ENCODE measurements at places on chromosomes 7 and 10.

DNA sequence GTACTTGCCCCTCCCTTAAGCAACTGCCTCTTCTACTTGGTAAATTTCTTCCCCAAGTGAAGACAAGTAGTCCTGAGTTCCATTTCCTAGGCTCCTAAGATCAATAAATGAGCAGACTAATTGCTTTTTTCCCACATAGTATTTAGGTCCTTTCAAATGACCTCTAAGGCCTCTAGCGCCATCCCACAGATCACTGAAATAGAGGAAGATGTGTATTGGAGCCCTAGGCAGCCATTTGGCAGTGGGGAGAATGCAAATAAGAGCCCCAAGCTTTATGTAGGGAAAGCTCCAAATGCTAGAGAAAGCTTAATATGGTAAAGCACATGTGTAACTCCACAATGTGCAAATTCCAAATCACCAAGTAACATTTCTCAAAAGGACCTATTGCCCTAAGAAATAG is 316.5 kb upstream of the PHF14 start:
- no peak for DNase-seq

DNA sequence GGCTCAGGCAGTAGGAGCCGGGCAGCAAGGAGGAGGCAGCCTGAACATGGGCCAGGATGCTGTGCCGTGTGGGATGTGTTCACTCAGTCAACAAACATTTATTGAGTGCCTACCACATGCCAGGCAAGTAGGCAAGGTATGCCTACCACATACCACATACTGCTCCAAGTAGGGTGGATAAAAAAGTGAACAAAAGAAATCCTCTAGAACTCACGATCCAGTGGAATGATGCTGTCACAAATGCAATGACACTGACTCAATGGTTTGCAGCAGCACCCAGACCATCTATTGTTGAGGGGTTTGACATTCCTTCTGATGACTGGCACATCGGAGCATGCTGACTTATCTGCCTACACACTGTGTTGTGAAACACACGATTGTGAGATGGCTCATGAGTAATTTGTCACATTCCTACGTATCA is 413.5 kb downstream of the NRG3 start:
- DNase-seq, result no peak

DNA sequence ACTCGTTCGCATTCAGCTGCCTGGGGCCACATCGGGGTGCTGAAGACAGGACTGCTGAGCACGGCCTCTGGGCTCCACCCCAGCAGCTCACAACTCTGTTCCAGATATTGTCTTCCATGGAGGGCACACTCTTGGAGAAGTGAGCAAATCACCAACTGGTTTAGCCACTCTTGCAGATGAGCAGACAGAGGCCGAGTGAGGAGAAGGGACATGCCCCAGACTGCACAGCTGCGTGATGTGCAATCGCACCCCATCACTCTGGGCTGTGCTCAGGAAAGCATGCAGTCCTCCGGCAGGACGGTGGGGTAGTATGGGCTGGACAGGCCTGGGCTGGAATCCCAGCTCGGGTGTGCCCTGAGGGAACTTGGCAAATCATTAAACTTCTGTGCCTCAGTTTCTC is 111.6 kb downstream of the FAM53B start:
- no peak for DNase-seq

GRCh38 chr7:106767078-106767477 is 98.0 kb upstream of the PIK3CG start:
- DNase-seq, result no peak

DNA sequence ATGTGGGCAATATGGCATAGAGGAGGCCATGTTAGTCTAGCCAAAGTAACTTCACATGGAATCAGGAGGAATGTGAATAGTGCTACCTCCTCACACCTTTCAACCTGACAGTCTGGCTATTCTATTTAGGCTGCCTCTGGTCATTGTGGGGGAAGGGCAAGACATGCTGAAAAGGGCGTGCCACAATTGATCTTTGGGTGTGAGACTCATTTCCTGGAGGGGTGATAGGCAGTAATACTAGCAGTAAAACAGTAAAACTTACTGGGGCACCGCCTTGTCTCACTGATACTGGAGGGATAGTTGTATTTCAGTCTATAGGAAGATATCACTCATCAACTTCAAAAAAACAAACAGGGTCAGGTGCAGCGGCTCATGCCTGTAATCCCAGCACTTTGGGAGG is 88.7 kb downstream of the TMEM168 start:
- no peak for DNase-seq

GRCh38 chr7:143456992-143457793 is 13.9 kb downstream of the TAS2R60 start:
- no peak for DNase-seq

- no peak for DNase-seq
Observed at GRCh38 chr7:142365410-142365842, 107.6 kb upstream of the PRSS58 start.

DNA sequence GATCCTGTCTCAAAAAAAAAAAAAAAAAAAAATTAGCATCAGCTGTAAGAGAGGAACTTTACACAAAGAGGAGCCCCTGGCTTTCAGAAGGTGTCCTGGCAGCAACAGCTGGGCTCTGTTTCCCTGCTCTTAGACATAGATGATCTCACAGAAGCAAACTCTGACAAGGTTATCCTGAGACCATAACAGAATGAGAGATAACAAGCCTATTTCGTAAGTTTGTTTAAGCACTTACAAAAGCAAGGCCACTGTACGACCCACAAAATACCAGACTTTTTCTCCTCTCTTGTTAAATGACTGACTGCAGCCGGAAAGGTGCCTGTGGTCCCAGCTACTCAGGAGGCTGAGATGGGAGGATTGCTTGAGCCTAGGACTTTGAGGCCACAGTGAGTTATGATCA is 33.3 kb upstream of the OTUD1 start:
- DNase-seq, result no peak

DNA sequence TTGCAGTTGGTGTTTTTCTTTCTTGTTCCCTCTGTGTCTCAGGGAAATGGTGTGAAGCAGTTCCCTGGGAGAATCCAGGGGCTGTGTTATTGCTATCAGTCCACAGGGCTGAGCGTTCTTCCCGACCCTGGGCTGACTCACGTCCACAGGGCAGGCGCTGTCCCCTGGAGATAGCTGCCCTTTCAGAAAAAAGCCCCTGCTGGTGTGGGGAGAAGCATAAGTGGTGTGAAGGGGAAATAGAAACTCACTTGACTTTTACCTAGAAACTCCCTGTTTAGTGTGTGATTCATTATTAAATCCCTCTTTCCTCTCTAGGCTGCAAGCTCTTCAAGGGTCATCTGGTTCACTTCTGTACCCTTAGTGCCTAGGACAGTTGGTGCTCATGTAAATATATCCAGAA is 63.3 kb upstream of the SMNDC1 start:
- DNase-seq, result no peak

GRCh38 chr10:130967784-130968183 is 343.7 kb downstream of the TCERG1L start:
- DNase-seq, result no peak

- DNase-seq, result no peak
Observed at GRCh38 chr10:122997864-122998263, 10.7 kb downstream of the IKZF5 start.

DNA sequence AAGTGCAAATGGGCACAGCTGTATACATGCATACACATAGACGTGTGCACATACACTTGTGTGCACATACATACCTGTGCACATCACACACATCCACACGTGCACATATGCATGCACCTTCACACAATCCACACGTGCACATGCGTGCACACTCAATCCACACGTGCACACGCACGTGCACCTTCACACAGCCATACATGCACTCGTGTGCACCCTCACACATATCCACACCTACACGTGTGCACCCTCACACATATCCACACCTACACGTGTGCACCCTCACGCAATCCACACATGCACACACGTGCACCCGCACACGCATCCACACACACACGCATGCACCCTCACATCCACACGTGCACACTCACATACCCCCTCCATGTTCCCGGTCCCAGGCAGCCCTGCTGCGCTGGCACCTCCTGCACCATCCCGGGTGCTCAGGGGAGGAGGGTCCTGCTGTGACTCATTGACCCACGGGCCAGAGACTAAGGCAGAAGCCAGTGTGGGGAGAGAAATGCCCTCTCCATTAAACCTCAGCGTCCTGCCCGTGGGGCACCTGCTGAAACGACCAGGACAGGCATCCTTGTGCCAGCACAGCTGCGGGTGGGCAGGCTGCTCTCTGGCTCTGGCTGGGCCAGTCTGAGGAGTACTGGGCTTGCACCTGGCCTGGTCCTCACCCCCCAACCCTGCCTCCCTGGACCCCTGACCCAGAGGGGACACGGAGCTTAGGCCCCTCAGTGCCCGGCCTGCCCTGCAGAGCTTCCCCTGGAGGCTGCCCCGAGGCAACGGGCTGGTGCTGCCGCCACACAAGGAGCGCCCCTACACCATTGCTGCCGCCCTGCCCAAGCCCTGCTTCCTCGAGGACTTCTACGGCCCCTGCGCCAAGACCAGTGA is 17.8 kb upstream of the UTF1 start:
- no peak for DNase-seq

- DNase-seq, result peak; percentile 13
Observed at GRCh38 chr10:110873951-110874350, 2.2 kb downstream of the PDCD4 start.

All from NCI-H69 (cell line).